ENCODE measurements at places on chromosomes 3 and 15.

DNA sequence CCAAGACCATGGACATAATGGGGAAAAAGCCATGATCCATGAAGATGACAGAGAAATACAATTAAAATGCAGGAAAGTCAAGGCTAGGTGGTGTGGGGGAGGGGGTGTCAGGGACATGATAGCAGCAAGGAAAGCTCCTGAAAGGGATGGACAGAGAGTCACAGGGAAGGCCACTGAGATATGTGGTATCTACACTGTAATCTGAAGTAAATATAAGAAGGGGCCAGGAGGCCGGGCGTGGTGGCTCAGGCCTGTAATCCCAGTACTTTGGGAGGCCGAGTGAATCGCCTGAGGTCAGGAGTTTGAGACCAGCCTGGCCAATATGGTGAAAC lies 62.5 kb downstream of the FOXP1 start:
- DNase-seq: no peak

GRCh38 chr3:81393251-81393650 lies 368.2 kb downstream of the GBE1 start:
- DNase-seq: no peak

DNA sequence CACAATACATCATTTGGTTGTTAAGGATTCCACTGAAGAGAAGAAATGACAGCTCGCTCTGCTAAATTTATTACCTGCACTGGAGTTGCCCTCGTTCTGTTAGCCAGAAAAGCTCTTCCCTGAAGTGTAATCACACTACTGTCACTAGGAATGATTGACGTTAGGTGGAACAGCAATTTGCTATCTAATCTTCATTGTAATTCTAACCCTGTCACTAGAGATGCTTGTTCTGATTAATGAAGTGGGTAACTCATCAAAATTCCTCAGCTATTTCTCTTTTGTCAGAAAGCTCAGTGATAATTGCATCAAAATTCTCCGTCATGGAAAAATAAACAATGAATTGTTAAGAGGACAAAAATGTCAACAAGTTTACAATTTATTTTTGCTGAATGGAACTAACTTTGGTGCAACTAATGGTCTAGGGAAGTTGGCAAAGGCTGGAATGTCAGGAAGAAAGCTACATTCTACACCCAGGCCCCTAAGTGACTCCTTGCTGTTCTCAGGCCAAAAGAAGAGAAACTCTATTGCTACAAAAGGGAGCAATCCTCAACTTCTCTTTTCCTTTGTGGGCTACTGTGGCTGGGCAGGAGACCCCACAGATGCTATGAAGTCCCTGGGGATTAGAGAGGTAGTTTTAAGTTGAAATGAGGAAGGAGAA lies 34.1 kb downstream of the CCDC191 start:
- no peak for DNase-seq

DNA sequence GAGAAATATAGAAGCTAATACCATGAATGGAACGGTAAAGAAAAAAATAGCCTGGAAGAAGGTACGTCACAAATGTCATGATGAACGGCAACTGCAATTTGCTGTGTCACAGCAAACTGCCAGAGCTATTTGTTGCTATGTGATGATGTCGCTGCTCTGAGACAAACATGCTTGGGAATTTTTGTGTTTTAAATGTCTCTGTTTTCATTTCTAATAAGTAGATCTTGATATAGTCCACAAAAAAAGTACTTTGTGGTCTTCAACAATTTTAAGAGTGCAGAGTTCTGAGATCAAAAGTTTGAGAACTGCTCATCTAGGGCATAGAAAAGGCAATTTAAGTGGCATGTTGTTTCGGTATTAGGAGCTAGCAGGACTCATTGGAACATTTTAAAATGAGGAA lies 4.3 kb upstream of the NR1D2 start:
- DNase-seq: no peak

All from epithelial cell of proximal tubule (primary cell).